CD4-positive, alpha-beta T cell treated with Interleukin-17A for 4 hours (primary cell): ENCODE measurements at places on chromosomes 6 and 20.
A peak's percentile ranks its signal among the peaks of the same experiment; 100 is the strongest.

DNA sequence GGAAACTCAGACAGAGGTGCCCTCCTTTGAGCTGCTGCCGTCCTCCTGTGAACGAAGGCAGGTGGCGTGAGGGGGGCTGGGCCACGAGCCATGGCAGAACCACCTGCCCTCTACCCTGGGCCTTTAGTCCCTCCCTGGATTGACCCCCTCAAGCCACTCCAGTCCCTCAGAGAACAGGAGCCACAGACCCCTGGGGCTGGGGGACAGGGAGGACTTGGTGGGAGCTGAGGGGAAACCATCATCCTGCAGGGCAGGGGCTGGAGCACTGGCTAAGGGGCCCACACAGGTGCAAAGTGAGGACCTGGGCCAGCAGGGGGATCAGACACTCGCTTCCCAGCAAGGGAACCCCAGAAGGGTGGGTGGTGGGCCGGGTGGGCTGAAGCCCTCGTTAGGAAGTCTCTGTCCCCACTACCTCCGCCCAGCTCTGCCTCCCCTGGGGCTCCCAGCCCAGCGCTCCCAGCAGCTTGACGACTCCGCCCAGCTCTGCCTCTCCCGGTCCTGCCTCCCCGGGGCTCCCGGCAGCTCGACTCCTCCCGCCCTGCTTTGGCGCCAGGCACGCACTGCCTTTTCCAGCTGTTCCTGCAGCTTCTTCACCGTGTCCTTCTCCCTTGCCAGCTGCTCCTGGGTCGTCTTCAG, 44.4 kb downstream of the DSTN start:
- no peak for DNase-seq

DNA sequence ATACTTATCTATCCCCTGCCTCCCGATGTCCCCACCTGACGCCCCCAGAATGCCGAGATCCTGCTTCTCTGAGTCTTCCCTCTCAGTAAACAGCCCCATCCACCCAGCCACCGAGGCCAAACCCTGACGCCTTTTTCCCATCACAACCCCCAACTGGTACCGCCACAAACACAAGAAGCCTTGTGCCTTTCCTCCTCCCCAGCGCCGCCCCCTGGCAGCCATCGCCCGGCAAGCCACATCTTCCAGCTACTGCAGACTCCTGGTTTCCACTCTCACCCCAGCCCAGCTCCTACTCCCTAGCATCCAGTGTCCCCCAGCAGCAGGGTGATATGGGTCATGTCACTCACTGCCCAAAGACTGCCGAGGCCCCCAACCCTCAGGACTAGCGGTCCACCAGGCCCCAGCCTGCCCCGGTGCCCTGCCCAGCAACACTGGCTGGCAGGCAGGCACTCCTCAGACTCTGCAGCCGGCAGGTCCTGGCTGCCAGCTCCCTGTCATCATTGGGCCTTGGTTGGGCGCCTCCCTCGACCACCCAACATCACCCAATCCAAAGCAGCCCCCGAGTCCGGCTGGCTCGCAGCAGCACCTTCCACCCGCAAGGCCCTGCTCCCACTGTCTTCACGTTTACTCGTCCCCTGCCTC, 11.2 kb downstream of the TCFL5 start:
- DNase-seq: no peak

DNA sequence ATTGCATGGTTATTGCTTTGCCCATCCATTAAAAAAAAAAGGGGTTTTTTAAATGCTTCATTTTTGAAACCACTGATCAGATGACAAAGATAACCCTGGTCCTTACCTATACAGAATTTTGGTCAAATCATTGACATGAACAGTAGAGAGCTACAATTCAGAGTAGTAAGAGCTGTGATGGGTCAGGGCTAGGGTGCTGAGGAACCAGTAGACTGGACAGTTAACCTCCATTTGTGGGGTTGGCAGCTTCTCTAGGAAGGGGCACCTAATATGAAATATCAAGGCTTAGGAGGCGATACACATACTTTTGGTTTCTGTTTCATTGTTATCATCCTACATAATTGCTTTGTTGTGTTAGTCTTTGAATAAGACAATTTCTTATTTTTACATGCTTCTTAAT, 55.1 kb downstream of the ORC3 start:
- peak; percentile 3 for DNase-seq

GRCh38 chr6:43616725-43617472, 12.2 kb downstream of the GTPBP2 start:
- no peak for DNase-seq

DNA sequence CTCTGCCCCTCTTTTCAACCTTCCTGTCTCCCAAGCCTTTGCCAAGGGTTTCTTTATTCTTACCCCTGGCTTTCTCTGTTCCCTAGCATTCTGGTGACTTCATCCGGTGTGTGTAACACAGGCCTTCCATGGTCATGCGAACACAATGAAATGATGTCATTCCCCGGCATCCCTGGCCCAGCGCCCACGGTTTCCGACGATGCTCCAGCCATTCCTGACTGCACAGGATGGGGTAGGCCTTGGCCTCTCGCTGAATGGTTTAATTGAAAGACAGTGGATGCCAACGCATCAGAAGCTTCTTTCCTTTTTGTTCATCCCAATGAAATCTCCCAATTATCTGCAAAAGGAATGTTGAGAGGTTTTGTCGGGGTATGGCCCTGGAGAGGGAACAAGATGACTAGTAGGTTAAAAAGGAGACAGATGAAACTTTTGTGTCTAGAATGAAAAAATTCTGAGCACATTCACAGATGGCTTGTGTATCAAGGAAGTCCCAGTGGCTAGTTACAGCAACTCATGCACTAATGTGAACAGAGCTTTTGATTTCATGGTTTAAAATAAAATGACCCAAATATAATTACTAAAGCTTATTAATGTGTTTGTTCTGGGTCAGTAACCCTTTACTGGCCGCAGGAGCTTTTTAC, 655.0 kb downstream of the QKI start:
- no peak for DNase-seq
